ENCODE measurements at places on chromosomes 11 and 22. TPM values are rescaled to one million over a fixed set of nuclear protein-coding genes. Genes with fewer than 3 reads are reported as not detected.

The POTEH gene
- not detected for total RNA-seq

The UEVLD gene
- 10.1 TPM for total RNA-seq

The NXPE2 gene
- 0.05 TPM for total RNA-seq

The OR6A2 gene
- total RNA-seq: 0.05 TPM

The GGTLC2 gene
- total RNA-seq: not detected

The MEI1 gene
- 9.2 TPM for total RNA-seq

The CCDC188 gene
- total RNA-seq: 0.09 TPM

The OR51E2 gene
- under 0.01 TPM for total RNA-seq

The ZNF214 gene
- 0.57 TPM for total RNA-seq

The CDKN1C gene
- 13.1 TPM for total RNA-seq

The OR51B4 gene
- not detected for total RNA-seq

The OR9G1 gene
- not detected for total RNA-seq

The SYT7 gene
- total RNA-seq: 0.14 TPM

The DDI1 gene
- not detected for total RNA-seq

The TBX10 gene
- 0.05 TPM for total RNA-seq

The PCF11 gene
- total RNA-seq: 51.8 TPM

The FLRT1 gene
- total RNA-seq: 0.05 TPM

The TRIM29 gene
- 19.4 TPM for total RNA-seq
